ENCODE measurements at places on chromosomes 5 and 9.

DNA sequence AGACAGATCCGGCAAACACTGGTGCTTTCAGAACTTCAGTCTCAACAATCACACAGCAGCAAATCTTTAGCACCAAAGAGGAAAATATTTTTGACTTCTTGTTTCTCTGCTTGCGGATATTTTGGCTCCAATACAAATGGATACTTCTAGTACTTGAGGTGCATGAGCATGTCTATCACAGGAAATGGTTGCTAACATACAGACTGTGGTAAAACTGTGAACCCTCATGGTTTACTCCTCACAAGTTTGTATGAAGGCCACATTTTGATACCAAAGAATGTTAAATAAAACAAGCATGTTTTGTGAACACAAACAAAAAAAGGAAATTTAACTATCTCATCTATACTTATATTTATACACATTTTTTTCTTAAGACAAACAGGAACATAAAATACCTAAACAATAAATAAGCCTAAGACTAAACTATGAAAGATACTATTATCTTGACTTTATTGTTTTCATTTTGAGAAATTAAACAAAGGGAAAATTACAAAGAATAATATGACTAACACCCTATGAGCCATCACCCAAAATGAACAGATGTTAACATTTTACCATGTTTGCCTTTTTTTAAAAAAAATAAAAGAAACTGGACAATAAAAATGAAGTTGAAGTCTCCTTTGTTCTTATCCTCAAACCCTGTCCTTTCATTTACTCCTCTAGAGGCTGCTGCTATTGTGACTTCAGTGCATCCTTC, 135.0 kb upstream of the LHFPL2 start:
- no peak for DNase-seq

DNA sequence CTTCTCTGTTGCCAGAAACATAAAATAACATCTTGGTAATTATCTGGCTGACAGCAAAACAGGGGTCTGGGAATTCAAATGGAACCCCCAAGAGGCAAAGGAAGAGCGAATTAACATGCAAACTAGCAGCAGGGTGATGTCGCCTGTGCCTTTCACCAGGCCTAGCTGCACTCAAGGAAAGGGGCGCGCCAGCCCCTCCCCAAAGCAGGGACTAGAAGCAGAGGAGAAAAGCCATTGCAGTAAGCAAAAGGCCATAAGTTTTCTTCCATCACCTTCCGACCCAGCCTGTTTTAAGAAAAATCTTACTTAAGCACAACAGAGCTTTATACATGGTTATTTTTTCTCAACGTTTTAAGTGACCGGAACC, 539 bp downstream of the POC5 start:
- DNase-seq: no peak

DNA sequence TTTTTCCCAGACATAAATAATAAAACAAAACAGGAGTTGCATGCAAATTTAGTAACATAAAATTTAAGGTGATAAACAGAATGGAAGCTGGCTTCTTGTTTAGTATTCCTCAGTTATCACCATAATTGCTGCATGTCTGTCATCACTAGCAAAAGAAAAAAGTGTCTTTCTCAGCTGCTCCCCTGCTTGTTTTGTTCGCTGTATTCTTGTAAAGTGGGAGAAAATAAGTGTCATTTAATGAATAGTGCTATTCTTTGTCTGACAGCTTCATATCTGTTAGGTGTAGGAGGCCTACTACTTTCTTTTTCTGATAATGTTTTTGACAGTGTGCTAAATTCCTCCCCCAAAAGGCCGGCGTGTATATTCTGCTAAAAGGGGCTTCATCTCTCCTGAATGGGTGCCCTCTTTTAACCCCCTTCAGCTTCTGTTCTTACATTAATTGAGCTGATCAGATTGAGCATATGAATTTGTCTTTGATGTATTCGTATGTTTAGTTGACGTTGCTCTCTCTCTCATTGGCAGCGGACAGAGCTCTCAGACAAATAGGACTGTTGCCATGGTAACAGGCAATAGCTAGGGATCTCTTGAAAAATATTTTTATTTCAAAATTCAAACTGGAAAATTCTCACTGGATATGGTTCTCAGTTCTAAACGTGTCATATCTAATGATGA, 303.8 kb downstream of the KIAA0825 start:
- no peak for DNase-seq

GRCh38 chr5:61342071-61342501, 10.0 kb downstream of the ZSWIM6 start:
- DNase-seq: no peak

DNA sequence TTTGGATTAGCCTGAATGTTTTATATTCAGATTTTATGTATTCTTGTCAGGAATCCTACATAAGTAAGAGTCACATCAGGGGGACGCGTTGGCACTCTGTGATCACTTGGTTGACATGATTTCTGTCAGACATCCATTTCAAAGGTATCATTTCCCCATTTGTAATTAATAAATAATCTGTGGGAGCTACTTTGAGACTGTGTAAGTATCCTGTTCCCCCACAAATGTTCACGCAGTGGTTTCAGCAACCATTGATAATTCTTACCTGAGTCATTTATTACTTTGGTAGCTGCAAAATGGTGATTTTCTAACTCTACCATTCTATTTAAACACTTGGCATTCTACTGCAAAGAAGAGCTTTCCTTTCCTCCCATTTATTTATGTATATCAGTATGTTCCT, 56.9 kb upstream of the TBC1D2 start:
- DNase-seq: no peak

- DNase-seq: no peak
These were observed 3.5 kb upstream of the KCNN2 start for GRCh38 chr5:114358329-114358728.

GRCh38 chr9:28086881-28087280, 513.6 kb upstream of the C9orf72 start:
- no peak for DNase-seq

- DNase-seq: no peak
These were observed 111.8 kb downstream of the CARTPT start for GRCh38 chr5:71830681-71831539.

- no peak for DNase-seq
These were observed 17.6 kb downstream of the NREP start for GRCh38 chr5:111739416-111739815.

DNA sequence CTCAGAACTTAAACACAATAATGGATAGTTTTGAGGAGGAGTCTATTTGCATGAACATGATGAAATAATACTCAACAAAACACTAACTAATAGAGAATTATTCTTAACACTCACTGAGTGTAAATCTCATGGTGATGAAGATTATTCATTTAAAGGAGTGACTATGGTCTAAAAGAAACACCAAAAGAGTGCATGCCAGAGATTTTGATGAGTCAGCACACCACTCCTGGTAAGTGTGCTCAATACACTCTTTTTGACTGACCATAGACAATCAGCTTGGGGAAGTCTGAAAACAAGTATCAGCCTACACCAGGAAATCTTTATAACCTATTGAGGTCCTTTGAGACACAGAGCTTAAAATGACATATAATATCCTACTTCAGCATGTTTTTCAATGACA, 6.8 kb upstream of the FST start:
- DNase-seq: no peak

GRCh38 chr5:143879646-143880045, 67.7 kb downstream of the HMHB1 start:
- no peak for DNase-seq

GRCh38 chr5:90558344-90559192, at the start of gene ADGRV1:
TSS of gene ADGRV1 (plus strand) at chr5:90558797. CDS start at chr5:90558896, 99 bp downstream.
- no peak for DNase-seq

DNA sequence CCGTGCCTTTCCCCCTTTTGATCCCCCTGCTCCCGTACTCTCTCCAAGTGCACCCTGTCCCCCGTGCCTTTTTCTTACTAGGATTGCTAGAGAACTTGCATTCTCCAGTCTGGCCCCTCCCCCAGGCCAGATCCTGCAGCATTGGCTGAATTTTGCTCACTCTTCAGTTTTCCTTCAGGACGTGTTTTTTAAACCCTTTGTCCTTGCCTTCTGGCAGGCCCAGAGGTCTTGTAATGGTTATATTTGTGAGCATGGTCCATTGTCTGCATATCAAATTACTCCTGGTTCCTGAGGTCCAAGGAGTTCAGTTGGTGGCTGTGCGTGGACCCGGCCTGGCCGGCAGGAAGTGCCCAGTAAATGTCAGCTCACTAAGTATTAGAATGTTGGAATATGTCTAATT, 606 bp downstream of the TBC1D13 start:
- DNase-seq: no peak

- no peak for DNase-seq
These were observed 16.6 kb downstream of the MAP1B start for GRCh38 chr5:72123764-72124376.

- DNase-seq: no peak
These were observed 181.1 kb downstream of the PDZD2 start for GRCh38 chr5:31819926-31820516.

DNA sequence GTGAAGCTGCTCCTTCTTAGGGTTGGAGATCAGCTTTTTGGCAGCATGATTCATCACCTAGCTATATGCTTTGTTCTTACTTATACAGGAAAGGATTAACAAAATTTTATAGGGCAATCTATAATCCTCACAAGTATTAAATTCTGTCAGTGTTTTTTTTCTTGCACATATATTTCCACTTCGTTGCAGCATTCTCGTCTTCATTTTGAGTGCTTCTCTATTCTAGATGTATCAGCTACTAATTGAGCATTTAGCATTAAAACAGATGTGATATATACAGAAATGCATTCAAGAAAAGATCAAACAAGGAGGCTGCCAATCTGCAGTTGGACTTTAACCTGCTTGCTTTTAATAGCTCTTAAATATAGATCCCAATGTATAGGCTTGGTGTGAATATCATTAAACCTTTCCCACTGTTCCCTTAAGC, 3.6 kb upstream of the CTXN3 start:
- no peak for DNase-seq

- DNase-seq: no peak
These were observed 130.7 kb downstream of the TRIM32 start for GRCh38 chr9:116817762-116818161.

GRCh38 chr9:114580609-114581193, 6.9 kb upstream of the ATP6V1G1 start:
- DNase-seq: no peak

DNA sequence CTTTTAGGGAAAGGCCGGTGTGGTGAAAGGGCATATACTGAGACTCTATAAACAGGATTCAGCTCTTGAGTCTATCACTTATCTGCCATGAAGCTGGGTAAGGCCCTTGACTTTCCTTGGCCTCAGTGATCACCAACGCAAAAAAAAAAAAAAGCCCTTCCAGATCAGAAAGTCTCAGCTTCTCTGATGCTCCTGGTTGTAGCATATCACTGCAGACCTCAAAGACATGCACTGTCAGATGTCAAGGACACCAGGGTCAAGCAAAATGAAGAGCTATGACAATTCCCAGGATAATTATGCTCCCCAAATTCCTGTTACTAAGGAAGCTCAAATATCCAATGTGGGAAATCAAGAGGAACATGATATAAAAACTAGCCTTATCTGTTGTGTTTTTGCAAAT, 68.3 kb upstream of the IFNE start:
- DNase-seq: no peak

- DNase-seq: no peak
These were observed 201.3 kb downstream of the ARHGAP26 start for GRCh38 chr5:142971303-142972013.

DNA sequence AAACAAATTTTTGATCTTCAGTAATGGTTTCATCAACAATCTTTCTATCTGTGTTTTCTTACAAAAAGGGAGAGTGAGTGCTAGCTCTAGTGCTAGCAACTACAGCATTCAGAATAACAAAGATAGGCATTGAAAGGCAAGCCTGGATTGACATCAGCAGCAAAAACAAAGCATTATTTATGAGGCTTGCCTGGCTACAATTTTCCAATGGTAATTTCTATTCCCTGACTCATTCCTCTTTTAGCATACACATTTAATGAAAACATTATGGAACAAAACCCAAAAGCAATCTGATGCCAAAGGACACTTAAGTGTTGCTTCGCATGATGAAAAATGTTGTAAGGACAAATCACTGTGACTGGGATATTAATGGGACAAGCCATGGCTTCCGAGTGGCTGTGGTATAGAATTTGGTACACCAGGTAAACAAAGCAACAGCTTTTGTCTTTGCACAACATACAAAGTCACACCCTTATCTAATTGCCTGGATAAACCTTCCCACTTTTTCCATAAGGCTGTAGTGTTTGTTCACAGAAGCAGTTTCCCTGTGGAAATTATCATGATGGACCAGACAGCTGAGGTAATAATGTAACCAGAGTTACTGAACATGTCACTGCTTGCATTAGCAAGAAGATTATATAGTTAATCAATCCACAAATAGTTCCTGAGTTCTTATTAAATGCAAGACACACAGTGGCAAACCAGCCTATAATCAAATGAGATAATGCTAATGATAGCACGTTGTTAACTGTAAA, 179.8 kb upstream of the EDIL3 start:
- no peak for DNase-seq

DNA sequence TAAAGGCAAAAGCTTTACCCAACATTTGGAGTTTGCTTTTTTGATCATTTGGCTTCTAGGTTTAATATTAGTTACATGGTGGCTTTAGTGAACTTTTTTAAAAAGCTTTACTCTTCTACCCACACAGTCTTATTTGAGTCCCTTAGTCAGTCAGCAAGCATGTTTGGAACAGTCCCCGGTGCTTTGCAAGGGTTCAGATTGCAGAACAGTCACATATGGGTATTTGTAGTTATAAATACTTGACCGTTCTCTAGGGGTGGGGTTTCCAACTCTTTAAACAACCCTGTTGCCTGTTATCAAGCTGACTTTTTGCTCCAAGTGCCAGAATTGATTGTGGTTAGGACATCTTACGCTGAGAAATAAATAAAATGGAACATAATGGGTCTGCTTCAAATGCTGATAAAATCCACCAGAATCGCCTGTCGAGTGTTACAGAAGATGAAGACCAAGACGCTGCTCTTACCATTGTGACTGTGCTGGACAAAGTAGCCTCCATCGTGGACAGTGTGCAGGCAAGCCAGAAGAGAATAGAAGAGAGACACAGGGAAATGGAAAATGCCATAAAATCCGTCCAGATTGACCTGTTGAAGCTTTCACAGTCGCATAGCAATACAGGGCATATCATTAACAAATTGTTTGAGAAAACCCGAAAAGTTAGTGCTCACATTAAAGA, at the start of gene CAVIN4:
Gene CAVIN4 (plus strand): TSS at position 304 of the 673 bp plus-strand sequence. CDS start 65 bp downstream, at position 369.
- DNase-seq: no peak

DNA sequence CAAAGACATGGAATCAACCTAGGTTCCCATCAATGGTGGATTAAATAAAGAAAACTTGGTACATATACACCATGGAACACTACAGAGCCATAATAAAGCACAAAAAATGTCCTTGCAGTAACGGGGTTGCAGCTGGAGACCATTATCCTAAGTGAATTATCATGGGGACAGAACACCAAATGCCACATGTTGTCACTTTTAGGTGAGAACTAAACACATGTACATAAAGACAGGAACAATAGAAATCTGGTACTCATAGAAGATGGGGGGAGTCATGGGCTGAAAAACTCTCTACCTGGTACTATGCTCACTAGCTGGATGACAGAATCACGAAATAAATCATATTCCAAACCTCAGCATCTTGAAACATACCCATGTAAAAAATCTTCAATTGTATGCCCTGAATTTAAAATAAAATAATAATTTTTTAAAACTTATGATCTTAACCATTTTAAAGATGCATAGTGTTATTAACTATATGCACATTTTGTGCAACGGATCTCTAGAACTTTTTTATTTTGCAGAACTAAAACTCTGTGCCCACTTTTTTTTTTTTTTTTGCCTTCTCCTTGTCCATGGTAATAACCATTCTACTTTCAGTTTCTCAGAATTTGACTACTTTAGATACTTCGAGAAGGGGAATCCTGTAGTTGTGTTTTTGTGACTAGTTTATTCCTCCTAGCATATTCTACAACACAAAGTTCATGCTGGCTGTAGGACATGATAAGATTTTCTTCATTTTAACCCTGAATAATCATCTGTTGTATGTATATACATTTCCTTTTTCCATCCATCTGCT, 1081.6 kb upstream of the ACO1 start:
- DNase-seq: no peak

- DNase-seq: no peak
These were observed 66.4 kb upstream of the PLPP1 start for GRCh38 chr5:55601204-55601618.

All from activated CD4-positive, alpha-beta T cell treated with anti-CD3 and anti-CD28 coated beads for 1 hour (primary cell).